Esophagus mucosa (tissue), 1 donor: ENCODE measurements at places on chromosomes 11 and 22. TPM values are rescaled to one million over a fixed set of nuclear protein-coding genes. Genes with fewer than 3 reads are reported as not detected.

- no peak for ATAC-seq
These were observed 32.0 kb downstream of the PDE2A start for GRCh38 chr11:72642043-72642883.

- ATAC-seq, result peak; percentile 32
These were observed 44.9 kb upstream of the ETS1 start for GRCh38 chr11:128632141-128632791.

GRCh38 chr11:72226701-72227100 is 2.1 kb downstream of the INPPL1 start:
- no peak for ATAC-seq

DNA sequence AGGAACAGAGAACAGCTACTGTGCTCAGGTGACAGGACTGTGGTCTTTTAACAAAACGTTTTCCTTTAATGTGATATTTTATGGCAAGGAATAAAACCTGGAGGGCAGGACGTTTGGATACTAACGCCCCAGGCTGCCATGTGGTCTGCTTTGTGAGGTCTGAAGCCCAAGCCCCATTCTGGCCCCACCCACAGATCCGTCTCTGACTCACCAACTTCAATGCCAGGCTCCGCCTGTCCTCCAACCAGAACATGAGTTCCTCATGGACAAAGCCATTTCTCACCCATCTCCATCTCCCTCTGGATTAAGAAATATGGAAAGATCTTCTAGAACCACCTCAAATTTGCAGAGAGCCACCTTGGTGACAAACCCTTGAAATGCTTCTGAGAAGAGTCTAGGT is 148.8 kb downstream of the CRYBB2 start:
- peak; percentile 56 for ATAC-seq

The CLTCL1 gene
- 6.8 TPM for total RNA-seq

The CNTF gene
- 0.76 TPM for total RNA-seq

The KRTAP5-6 gene
- not detected for total RNA-seq
